Activated CD4-positive, alpha-beta T cell treated with anti-CD3 and anti-CD28 coated beads for 24 hours (primary cell): ENCODE measurements at places on chromosomes 4 and X.

DNA sequence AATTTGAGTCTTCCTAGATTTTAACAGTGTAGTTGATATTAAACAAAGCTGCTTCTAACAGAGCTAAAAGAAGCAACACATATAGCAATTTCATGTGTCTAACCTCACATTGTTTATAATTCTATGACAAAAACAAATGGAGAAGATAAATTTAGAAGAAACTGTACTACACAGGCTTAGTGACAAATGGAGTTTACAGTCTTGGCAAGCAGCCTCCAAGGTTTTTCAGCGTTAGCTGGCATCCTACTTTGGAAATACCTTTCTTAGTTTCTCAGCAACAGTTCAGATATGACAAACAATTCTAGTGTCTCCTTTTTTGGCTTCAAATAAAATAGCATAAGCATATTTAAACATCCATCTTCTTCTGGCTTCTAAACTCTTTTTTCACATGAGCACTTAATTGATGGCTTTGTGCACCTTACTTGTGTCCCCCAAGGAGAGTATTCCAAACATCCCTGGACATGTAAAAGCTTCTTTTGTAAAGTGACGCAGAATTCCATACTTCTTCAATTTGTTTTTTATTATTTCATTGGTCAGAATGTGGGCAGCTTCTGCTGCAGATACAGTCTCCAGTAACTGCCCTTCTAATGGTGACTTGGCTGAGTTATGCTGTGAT lies 249.8 kb downstream of the ANTXR2 start:
- DNase-seq: no peak

DNA sequence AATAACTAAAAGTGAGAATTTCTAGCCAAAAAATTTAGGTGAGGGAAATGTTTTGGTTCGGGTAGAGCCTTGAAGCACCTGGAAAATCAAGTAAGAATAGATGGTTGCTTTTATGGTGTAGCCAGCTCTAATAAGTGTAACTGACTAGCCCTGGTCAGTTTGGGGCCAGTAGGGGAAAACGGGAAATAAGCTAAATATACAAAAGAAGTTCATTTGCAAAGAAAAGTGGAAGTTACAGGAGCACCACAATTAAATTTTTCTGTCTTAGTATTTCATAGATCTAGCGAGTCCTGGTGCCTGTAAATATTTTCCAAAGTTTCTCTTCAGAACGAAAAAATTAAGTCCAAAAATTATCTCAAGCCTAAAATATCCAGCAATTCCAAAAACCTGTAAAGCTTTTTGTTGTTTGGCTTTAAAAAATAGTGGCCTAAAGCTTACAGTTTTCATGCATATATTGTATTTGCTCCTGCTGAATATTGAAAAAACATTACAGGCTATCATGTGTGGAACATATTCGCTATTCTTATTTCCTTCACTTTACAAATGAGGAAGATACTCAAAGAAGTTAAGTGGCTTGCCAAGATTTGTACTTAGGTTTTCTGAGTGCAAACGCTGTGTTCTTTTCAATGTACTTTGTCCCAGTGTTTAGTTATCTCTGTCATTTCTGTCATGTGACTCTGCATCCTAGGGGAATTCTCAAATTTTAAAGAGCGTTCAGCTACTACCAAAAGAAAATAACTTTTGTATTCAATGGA lies 7.3 kb upstream of the PTPN13 start:
- no peak for DNase-seq

GRCh38 chr4:184574861-184575260 lies 74.4 kb downstream of the CASP3 start:
- no peak for DNase-seq

GRCh38 chrX:24097741-24098260 lies 43.0 kb downstream of the EIF2S3 start:
- no peak for DNase-seq

GRCh38 chr4:96260064-96260682 lies 420.3 kb downstream of the PDHA2 start:
- DNase-seq: no peak

DNA sequence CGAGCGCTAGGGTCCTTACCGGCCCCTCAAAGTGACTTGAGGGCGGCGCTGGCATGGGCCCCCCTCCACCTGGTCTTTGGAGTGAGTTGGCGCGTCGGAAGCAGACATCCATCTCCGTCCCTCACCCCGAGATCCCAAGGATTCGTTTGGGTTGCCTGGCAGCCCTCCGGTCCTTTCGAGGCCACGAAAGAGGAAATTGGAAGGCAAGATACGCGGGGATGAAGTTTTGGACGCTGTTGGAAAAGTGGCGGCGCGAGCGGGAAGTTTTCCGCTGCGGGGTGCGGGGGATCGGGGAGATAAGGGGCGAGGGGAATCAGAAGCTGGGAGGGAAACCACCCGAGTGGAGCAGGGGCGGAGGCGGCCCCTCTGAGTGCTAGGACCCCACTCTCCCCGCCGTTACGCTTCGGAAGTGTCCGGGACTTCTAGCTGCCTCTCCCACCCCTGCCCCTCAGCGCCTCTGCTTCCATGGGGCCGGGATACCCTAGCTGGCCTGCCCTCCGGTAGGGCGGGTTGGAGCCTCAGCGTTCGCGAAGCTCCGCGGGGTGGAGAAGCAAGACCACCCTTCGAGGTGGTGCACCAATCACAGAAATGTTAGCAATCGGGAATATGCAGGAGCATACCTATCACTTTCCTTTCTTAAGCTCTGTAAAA lies 57.8 kb downstream of the FRMPD3 start:
- DNase-seq: no peak

GRCh38 chrX:38004046-38004445 lies 2.3 kb upstream of the SYTL5 start:
- no peak for DNase-seq

DNA sequence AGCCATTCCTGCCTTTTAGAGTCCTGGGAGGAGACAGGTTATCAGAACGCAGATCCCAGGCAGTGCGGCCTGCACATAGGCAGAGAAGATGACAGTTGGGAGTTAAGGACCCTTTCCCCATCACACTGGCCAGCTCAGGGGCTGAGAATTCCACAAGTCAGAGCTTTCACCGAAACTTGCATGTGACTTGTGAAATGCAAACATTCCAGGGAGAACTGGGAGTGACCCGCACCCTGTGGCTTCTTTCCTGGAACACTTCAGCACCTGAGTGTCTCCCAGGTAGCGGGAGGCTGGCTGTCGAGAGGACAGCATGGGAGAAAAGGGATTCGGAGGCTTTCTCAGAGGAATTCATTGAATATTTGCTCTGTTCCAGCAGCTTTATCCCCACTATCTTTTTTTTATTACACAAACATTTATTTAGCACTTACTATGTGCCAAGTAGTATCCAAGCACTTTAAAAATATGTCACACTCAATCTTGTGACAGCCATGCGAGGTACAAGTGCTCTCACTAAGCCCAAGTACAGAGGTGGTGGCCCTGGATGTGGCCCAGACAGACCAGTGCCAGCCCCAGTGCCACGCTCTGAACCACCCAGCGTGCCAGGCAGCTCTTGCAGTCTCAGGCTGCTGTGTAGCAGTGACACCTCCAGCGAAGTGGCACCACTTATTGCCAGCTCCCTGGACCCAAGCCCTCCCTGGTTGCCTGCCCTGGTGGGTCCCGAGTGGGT lies 100.5 kb downstream of the PHKA2 start:
- no peak for DNase-seq

- no peak for DNase-seq
These were observed 171.5 kb upstream of the VEGFC start for GRCh38 chr4:176964116-176964691.

- no peak for DNase-seq
These were observed 48.4 kb downstream of the PRKG2 start for GRCh38 chr4:81166458-81167160.

GRCh38 chrX:80537096-80537495 lies 116.8 kb downstream of the TENT5D start:
- DNase-seq: no peak

GRCh38 chr4:22238742-22239141 lies 277.1 kb downstream of the ADGRA3 start:
- no peak for DNase-seq

GRCh38 chrX:66756717-66757116 lies 117.8 kb upstream of the EDA2R start:
- no peak for DNase-seq

DNA sequence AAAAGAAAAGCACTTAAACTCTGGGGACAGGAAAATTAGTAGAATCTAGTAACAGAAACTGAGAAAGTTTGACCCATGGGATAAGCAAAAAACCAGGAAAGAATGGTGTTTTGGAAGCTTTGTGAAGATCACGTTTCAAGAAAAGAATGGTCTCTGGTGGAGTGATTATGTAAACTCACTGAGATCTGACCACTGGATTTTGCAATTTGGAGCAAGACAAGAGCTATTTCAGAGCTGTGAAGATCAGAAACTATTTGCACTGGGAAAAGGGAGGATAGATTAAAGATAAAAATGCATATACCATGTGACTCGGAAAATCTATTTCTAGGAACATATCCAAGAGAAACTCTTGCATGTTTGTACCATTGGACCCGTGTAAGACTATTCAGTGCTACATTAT lies 4.3 kb downstream of the TMPRSS11D start:
- DNase-seq: no peak

GRCh38 chr4:112170451-112170993 lies 25.3 kb downstream of the FAM241A start:
- DNase-seq: no peak

GRCh38 chr4:108588878-108589277 lies 31.5 kb upstream of the RPL34 start:
- DNase-seq: no peak

DNA sequence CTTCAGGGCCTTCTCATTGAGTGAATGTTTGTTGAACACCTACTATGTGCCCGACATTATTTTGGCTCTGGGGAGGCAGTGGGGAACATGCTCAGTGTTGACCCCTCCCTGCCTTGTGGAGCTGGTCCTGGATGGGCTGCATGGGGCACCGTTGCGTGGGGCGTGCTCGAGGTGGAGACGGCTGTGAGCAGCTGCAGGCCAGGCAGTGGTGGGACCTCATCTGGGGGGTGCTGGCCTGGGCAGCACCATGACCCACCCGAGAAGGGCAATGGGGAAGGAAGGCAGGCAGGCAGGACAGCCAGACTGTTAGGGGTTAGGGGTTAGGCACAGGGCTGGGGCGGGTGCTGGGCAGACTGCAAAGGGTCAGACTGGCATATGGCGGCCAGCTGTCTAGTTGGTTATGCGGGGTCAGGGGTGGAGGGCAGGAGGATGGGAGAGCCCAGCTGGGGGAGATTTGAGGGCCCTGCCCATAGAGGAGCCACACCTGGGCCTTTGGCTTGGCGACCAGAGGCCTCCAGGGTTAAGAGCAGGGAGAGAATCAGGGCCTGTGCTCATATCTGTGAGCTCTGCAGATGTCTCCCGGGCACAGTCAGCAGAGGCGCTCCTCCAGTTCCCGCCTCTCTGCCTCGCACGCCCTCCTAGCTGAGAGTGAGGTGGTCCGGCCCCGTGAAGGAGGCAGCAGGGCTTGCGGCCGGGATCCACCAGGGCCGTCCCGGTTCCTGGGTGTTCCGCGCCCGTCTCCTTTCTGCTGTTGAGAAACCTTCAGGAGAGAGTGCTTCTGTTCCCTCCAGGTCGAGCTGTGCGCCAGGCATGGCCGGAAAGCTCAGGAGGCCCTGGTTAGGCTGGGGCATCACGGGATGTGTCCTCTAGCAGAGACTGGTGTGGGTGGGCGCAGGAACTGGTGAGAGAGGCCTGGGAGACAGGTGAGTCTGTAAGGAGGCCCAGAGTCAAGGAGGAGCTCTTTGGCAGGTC lies 73.3 kb downstream of the RGS12 start:
- DNase-seq: no peak

GRCh38 chr4:84644087-84644486 lies 61.2 kb downstream of the CDS1 start:
- no peak for DNase-seq

DNA sequence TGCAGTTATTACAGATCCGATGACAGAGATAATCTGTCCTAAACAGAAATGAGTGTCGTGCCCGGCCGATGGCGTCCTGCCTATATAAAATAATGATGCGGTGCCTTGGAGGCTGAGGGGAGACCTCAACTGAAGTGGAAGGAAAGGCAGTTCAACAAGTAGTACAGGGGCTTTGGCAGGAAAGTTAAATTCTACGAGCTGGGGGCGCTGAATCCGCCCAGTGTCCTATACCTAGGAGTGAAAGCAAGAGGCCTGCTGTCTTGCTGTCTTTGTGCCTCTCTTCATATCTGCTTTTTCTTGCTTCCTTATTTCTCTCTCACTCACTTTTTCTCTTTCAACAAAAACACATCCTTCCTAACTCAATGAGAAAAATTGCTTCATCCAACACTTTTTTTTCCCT lies 82.2 kb upstream of the PRPS2 start:
- no peak for DNase-seq
